ENCODE measurements at places on chromosomes 5 and 9.

- no peak for DNase-seq
Observed at GRCh38 chr9:116380496-116380995, 227.0 kb downstream of the PAPPA start.

GRCh38 chr5:172954751-172955159, 4.5 kb upstream of the RPL26L1 start:
- no peak for DNase-seq

- no peak for DNase-seq
Observed at GRCh38 chr9:14881006-14881405, 29.2 kb downstream of the FREM1 start.

DNA sequence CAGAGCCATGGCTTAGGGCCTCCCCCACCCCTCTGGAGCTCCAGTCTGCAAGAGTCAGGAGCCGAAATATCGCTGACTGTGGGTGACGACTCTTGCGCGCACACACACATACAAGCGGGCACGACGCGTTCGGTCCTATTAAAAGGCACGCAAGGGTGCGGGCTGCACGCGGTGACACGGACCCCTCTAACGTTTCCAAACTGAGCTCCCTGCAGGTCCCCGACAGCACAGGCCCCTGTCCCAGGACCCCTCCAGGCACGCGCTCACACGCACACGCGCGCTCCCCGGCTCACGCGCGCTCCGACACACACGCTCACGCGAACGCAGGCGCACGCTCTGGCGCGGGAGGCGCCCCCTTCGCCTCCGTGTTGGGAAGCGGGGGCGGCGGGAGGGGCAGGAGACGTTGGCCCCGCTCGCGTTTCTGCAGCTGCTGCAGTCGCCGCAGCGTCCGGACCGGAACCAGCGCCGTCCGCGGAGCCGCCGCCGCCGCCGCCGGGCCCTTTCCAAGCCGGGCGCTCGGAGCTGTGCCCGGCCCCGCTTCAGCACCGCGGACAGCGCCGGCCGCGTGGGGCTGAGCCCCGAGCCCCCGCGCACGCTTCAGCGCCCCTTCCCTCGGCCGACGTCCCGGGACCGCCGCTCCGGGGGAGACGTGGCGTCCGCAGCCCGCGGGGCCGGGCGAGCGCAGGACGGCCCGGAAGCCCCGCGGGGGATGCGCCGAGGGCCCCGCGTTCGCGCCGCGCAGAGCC, at the start of gene GRIN1:
TSS of gene GRIN1 (plus strand) at position 433 of the 746 bp plus-strand sequence. CDS start 333 bp downstream, outside the sequence.
- no peak for DNase-seq

- DNase-seq: no peak
Observed at GRCh38 chr5:19031491-19031890, 956.5 kb downstream of the CDH18 start.

DNA sequence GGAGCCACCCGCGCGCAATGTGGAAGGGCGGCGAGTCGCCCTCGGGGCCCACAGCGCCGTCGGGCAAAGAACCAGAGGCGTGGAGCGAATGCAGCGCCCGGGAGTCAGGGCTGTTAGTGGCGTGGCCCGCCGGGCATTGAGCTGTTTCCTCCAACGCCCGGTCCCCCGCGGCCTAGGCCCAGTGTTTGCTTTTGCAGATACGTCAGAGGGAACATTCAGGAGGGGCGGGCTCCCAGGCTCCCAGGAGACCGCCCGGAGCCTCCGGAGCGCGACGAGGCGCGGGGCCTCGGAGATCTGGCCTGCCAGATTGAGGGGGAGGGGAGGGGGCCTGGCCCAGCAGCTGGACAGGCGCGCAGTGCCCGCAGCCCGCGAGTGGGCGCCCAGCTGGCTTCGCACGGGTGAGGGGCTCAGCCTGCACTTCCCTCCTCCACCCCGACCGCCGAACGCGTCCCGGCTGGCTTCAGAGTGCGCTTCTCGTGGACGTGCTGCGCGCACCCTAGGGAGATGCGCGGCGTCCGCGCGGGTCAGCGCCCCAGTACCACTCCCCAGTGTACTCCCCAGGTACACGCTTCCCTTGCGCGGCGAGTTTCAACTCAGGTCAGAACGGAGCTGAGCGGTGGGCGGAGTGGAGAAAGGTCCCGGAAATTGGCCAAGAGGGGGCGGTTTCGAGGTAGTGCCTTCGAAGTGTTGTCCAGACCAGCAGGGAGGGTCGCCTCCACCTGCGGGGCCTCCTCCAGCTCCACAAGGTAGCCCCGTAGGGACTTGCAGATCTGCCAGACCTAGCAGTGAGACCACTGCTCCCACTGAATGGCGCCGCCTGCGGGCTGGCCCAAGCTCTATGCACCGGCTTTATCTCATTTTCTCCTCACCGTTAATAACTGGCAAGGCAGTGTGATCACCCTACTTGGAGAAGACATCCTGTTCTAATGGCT, 130.4 kb downstream of the TMEM174 start:
- no peak for DNase-seq
